C1 segment of cervical spinal cord (tissue), 14 donors: ENCODE measurements at places on chromosomes 4 and X.

DNA sequence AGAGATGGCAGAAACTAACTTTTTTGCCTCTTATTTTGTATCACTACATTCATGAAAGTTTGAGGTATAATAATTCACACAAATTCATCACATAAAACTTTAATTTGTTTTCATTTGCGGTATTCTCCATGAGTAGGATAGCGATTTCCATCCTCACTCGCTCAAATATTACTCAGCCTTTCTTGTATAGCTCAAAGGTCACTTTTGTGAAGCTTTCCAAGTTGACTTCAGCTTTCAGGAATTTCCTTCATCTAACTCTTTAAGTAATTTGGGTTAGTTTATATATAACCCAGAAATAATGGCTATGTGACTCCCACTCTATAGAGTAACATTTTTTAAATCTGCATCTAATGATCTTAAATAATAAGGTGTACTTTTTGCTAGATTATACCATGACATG is 314.4 kb downstream of the IL1RAPL1 start:
- DNase-seq, result no peak

- no peak for DNase-seq
Observed at GRCh38 chr4:26279446-26279845, 41.4 kb upstream of the RBPJ start.

DNA sequence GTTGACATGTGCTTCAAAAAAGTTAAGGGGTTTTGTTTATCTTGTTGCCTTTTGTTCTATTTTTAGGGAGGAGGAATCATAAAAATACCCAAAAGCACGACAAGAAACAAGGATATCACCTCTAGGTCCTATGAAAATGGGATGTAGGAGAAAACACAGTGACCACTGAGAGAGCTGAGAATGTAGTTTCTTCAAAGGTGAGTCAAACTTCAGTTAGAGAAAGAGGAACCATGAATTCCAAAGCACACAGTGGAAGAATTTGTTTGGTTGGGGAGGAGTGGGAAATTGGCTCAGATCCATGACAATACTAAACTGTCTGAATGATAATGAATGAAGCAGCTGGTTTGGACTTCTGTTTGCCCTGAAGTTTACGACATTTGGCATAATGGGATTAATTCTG is 19.1 kb upstream of the FRYL start:
- DNase-seq, result no peak

DNA sequence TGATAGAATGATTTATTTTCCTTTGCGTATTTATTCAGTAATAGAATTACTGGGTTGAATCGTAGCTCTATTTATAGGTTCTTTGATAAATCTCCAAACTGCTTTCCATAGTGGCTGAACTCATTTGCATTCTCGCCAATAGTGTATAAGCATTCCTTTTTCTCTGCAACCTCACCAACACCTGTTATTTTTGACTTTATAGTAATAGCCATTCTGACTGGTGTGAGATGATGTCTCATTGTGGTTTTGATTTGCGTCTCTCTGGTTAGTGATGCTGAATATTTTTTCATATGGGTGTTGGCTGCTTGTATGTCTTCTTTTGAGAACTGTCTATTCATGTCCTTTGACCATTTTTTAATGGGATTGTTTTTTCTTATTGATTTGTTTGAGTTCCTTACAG is 160.7 kb downstream of the MID1IP1 start:
- no peak for DNase-seq
